KG1 (cell line): ENCODE measurements at places on chromosomes 12 and 14.

DNA sequence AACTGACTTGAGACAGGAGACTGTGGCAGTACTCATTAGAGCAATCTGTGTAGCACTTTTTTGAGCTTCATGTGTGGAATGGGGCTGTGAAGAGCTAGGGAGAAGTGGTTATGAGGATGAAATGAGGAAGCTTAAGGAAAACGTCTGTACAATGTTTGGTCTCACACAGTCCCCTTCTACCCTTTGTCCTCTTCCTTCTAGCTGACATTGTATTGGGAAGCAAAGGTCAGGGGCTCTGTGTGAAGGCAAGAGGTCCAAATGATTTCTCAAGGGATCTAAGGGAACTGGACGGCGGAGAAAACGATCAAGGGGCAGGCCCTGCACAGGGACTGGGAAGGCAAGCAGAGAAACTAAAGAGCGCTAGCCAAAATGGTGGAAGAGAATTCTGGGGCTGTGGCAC lies 13.1 kb upstream of the CIPC start:
- DNase-seq: no peak

GRCh38 chr14:79084861-79085260 lies 914.7 kb downstream of the NRXN3 start:
- no peak for DNase-seq

GRCh38 chr12:31895449-31896150 lies 63.6 kb upstream of the RESF1 start:
- no peak for DNase-seq

- no peak for DNase-seq
Measured at GRCh38 chr14:21880918-21881317, 207.3 kb upstream of the OR4E1 start.

- no peak for DNase-seq
Measured at GRCh38 chr14:50015716-50016115, 100.7 kb downstream of the VCPKMT start.

GRCh38 chr14:58778202-58778601 lies 140.4 kb downstream of the DACT1 start:
- DNase-seq: no peak

DNA sequence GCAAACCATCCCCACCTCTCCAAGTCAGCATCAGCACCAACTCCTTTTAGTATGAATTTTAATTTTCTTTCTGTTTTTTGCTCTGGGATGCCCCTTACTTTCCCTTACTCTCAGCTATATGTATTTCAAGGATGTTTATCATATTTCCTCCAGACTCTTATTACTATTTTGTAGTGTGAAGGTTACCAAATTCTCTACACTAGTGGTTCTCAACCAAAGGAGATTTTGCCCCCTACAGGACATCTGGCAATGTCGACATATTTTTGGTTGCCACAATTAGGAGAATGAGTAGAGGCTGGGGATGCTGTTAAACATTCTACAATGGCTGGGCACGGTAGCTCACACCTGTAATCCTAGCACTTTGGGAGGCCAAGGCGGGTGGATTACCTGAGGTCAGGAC lies 29.1 kb upstream of the SOS2 start:
- DNase-seq: no peak

DNA sequence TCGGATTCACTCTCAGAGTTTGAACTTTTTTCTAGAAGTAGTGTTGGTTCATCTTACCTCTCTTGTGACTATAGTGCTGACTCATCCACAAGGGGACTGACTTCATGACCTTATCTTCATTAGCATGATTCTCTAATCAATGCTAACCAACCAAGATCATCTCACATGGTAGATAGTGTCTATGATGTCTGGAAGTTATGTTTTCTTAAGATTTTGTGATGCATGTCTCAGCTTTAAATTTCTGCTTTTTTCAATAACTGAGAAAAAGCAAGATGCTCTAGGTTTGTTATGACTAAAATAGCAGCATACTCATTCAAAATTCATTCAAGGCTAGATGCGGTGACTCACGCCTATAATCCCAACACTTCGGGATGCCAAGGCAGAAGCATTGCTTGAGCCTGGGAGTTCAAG lies 12.3 kb upstream of the SLC35E3 start:
- DNase-seq: no peak

- DNase-seq: no peak
Measured at GRCh38 chr12:95335948-95336347, 118.3 kb downstream of the VEZT start.
